MCF 10A (cell line): ENCODE measurements at places on chromosomes 16 and 17.
A peak's percentile ranks its signal among the peaks of the same experiment; 100 is the strongest.

DNA sequence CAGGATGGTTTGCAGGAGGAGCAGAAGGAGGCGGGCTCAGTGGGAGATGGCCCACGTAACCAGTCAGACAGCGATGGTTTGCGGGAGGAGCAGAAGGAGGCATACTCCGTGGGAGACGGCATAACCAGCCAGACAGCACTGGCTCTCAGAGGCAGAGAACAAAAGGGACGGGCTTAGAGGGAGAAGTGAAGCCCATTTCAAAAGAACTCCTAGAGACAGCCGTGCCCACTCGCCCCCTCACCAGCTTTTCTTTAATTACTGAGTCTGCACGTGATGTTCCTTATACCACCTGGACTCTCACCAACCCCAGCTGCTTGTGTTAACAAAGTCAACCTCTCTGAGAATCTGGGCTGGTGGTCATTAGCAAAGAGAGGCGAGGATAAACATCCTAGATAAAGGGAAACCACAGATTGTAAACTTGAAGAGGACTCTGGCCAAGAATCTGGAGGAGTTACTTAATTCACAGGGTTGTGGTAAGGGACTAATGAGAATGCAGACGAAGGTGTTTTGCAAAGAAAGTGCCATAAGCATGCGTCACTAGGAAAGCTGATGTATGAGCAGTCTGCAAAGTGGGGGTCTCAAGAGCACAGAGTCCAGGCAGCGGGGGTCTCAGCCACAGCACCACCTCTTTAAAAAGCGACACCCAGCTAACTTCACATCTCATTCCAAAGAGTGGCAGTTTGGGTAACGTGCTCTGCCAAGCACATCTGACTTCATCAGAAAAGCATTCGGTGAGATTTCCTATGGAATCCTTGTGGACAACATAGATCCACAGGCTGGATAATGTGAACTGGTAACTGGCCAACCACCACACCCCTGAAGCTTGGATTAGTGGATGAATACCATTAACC lies 51.7 kb downstream of the NXN start:
- peak; percentile 94 for DNase-seq

DNA sequence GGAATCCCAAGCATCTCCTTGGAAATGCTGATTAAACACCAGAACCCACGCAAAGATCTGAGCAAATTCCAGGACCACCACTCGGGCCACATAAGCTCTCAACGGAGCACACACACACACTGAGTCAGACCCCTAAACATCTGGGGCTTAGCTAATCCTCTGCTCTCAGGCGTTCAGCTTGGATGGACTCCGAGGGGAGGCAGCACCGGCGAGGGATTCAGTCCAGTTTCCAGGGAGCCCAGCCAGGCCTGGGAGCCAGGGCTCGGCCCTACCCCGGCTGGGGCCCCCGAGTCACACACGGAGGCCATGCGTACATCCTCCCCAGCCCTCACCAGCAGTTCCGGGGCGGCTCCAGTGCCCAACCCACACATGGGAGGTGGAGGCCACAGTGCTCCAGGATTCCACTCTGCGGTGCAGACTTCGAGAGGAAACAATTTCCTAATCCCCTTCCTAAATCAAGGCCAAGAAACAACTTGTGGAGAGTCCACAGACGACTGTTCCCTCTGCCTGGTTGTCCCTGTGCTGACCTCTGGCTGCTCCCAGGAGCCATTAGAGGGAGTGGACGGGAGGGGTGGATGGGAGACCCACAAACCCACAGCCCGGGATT lies 70.5 kb downstream of the GAS7 start:
- no peak for DNase-seq

DNA sequence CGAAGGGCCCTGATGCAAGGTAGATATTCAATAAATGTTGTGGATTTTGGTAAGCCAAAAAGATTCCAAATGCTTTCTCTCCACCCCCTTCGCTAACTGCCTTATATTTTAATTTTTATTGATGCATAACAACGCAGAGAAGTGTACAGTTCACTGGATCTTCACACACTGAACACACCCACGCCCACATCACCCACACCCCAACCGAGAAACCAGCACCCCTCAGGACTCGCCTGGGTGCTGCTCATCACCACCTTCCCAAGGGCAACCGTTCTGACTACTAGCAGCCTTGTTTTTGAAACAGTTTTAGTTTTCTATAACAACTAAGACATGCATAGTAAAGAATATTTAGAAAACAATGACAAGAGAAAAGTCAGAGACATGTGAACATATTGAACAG lies 9.1 kb upstream of the PLCG2 start:
- DNase-seq, result no peak

DNA sequence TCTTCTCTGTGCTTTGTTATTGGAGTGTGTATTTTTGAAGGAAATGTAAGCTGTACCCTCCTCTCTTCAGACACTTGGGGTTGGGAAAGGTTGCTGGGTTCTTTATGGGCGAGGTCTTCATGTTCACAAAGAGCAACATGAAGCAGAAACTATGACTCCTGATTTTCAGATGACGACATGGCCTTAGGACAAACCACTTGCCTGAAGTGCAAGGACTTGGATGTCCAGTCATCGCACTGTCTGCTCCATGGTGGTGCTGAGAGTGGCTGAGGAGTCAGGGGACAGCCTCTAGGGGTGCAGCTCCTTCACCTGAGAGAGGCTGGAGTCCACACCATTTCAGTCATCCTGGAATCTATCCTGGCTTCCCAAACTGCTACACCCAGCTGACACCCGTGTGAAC lies 183.9 kb upstream of the CDH5 start:
- DNase-seq, result no peak

- peak; percentile 90 for DNase-seq
These were observed 49.0 kb downstream of the BCL7C start for GRCh38 chr16:30844671-30845449.

DNA sequence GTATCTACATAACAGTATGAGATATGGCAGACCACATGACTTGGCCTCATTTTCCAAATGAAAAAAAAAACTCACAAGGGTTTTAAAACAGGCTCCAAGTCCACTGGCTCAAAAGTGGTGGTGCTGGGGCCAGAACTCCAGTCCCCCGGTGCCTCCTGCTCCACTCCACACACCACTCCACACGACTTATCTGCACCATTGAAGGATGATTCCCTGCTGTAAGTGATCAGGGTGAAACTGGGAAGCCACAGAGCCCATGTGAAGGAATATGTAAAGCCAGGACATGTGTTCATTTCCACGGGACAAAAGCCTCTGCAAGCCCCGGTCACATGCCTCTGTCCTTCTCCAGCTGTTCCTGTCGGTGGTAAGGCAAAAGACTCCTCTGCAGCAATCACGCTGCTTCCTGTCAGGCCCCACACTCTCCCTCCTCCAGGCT lies 97.2 kb downstream of the ZNF18 start:
- DNase-seq, result no peak

DNA sequence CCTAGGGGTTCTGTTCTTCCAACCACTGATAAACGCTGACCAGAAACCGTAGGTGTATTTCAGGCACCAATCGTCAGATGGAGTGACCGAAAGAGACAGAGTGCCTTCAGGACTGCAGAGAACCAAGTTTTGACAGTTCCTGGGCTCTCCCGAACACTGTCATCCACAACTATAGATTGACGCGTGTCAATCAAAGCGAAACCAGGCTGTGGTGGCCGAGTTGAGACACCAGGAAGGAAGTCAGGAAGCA lies 11.9 kb upstream of the AURKB start:
- DNase-seq, result no peak

- no peak for DNase-seq
These were observed 345.4 kb downstream of the PMP22 start for GRCh38 chr17:14919631-14920213.

DNA sequence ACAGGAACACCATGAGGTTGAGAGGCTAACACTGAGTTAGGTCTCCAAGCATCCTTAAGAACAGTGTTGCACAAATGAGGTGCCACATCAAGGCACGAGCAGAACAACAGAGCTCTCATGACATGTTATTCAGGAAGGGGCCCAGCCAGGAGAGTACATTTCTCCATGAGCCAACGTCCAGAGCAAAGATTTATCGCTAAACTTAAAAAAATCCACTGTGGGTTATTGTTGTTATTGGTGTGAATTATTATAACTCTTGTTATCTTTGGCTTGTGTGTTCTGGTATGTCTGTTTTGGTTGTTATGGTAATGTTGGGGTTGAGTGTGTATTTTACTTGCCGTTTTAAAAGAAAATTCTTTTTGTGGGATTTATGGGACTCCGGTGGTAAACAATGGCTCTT lies 68.9 kb upstream of the MSI2 start:
- DNase-seq, result no peak

GRCh38 chr16:46899443-46900143 lies 15.4 kb downstream of the GPT2 start:
- DNase-seq, result no peak

DNA sequence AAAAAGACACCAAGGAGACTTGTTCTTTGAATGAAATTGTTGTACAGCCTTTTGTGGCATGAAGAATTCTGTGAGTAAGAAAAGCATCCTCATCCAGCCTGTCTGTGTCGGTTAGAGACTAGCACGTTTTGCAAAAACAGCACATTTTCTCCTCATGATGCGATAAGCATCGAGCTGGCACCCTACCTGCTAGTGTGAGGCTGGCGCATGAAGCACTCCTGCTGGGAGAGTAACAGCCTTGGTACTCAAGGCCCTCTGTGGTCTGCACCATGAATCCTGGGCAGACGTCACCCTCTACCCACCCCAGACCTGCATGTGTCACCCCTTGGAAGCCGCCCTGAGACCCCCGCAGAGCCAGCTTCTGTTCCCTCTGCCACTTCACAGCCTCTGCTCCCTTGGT lies 92.6 kb upstream of the TMEM132E start:
- DNase-seq, result no peak

DNA sequence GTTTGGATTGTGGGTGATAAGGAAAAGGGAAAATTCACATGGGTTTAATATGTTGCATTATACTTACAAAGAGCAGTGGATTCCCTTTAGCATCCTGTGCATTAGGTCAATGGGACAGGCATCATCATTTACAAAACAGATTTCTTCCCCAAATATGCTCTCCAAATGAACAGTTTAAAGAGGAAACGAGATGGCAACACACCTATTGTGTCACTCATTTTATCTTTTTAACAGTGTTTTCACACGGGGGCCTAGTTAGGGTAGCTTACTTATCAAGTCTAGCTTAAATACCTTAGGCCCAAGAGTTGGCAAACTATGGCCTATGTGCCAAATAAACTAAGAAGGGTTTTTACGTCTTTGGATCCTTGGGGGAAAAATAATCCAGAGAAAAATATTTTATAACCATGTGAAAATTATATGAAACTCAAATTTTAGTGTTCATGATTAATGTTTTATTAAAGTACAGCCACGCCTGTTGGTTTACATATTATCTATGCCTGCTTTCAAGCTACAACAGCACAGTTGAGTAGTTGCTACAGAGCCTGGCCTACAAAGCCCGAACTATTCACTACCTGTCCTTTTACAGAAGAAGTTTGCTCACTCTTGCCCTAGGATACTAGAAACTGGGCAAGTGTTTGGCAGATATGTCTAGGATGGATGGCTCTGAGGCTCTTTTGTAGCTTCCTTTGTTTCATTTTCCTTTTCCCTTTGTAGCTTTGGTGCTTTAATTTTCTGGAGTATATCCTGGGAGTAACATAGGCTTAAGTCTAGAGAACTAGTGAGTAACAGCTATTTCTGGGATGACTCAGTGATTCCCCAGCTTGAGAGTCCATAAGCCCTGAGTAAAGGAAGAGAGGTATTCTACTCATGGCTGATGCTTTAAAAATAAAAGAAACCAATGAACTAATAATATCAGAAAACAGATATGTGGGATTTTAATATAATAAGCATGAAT lies 12.4 kb downstream of the NUP93 start:
- DNase-seq, result peak; percentile 72

DNA sequence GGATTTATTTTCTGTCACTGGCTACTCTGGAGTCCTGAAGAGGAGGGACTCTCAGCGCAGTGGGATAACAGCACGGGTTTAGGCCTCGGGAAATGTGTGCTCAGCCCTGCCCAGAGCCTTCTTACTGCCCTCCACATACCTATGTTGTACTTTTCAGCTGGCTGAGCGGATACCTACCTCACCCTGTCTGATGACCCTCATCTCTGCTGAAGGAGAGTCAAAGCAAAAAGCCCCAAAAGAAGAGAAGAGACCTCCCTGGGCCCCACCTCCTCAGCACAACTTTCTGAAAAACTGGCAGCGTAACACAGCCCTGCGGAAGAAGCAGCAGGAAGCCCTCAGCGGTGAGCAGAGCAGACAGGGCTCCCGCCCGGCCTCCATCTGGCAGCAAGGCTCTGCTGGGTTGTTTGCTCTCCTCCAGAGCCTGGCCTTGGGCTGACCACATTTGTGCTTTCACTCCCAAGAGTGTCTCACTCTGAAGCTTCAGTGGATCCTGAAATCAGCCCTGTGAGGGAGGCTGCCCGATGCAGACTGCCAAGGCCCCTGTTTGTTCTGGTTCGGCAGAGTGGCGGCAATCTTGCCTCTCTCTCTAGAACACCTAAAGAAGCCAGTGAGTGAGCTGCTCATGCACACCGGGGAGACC lies 10.3 kb downstream of the MYCBPAP start:
- no peak for DNase-seq

DNA sequence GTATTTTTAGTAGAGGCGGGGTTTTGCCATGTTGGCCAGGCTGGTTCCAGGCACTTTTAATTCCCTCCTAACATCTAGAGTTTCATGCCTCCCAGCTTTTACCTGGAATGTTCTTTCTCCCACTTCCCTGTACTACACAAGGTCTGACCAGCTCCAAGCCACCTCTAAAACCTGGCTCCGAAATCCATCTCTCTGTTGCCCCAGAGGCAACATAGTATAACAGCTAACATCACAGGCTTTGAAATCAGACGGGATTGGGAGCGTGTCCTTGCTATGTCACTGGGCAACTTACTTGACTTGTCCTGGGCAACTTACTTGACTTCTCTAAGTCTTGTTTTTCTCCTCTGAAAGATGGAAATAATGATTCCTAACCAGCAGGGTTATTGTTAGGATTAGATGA lies 15.1 kb downstream of the UNC45B start:
- DNase-seq, result no peak

DNA sequence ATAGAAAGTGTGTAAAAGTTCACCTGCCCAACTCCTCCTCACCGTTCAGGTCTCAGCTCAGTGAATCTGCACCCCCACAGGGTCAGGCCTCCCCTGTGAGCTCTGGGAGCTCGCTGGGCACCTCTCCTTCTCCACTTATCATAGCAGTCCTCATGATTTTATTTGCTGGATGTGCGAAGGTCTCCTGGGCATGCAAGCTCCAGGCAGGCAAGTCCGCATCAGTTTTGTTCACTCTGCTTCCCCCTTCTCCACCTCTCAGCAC lies 112.8 kb downstream of the ZNF423 start:
- no peak for DNase-seq

DNA sequence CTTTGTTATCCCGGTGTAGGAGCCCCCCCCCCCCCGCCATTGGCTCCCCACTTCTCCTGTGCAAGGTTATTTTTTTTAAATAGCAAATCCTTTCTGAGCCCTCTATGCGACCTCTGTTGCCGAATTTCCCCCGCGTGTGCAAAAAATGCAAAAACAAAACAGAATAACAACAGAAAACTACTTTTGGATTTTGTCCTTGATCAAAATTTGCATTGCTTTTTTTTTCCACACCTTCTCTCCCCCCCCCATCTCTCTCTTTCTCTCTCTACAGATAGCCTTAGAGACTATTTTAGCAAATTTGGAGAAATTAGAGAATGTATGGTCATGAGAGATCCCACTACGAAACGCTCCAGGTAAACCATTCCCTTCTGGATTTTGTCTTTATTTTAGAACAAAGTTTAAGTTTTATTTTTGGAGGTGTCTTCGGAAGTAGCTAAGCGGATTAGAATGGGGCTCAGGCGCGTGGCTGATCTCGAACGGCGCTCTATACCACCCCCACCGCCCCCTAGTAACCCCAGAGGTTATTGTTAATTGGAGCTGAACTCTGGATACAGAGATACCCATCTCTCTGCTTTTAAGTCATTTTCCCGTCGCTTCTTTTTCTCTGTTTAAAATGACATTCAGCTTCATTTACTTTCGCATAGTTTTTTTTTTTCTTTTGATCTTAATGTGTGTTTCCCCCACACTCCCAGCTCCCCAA lies 1.0 kb downstream of the MSI2 start:
- peak; percentile 18 for DNase-seq
